T-helper 2 cell (primary cell): ENCODE measurements at places on chromosomes 13 and 19.

DNA sequence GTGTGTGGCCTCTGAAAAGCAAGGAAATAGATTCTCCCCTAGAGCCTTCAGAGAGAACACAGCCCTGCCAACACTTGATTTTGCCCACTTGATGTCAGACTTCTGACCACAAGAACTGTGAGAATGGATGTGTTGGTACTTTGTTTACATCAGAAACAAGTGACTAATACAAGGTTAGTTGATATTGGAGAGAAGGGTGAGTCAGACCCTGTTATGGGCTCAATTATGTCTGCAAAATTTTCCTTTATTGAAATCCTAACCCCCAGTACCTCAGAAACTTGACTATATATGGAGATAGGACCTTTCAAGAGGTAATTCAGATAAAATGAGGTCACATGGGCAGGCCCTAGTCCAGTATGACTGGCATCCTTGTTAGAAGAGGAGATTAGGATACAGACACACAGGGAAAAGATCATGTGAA is 226.7 kb downstream of the RFC3 start:
- no peak for DNase-seq

DNA sequence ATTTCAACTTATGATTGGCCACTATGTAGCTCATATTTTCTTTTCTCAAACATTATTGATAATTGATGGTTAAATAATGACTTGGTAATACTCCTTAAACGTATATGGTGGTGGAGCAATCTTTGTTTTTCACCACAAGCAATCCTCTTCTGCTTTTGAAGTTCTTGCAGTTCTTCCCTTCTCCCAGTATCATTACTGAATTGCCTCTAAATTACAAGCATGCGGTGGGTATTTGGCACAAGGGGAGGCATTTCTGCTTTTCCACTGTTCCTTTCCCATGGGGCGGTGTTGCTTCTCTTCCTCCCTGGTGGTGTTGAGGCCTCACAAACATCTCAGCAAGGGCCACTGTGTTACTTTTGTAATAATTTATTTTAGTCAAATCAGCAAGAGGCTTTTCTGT is 234.4 kb upstream of the RXFP2 start:
- DNase-seq: no peak

DNA sequence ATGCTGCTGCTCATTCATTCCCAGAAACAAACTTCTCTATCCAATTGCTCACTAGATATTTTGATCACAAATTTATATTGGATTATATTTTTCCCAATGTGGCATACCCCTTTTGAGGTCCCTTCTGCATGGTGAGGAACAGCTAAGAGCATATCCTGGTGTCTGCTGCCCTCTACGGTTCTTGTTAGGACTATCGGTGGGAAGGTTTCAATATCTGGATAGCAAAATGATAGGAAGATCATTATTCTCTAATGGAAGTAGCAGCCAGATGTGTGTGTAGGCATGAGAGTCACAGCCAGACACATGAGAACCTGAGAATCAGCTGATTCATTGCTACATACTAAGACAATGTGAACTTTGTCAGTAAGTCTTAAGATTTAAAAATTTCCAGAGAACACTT is 1422.4 kb upstream of the MIR17HG start:
- no peak for DNase-seq

- DNase-seq: no peak
Measured at GRCh38 chr13:82698383-82698782, 1183.9 kb downstream of the SLITRK1 start.

DNA sequence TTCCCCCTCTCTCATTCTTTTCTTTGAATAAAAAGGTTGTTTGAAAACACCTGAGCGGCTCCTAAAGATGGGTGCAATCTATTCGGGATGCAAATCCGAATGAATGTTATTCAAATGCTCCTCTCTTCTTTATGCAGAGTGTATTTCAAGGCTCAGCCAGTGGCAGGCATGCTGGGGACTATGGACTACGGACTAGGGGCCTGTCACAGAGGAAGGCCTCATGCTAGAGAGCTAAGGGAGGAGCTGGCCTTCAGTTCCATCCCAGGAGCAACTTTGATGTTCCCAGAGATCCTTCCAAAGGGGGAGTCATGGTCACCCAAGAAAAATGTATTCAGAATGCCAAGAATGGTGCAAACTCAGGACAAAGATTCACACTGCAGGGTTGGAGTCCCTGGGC is 9.3 kb downstream of the ALOX5AP start:
- no peak for DNase-seq

- DNase-seq: no peak
Measured at GRCh38 chr13:98875146-98875729, 102.6 kb downstream of the DOCK9 start.

DNA sequence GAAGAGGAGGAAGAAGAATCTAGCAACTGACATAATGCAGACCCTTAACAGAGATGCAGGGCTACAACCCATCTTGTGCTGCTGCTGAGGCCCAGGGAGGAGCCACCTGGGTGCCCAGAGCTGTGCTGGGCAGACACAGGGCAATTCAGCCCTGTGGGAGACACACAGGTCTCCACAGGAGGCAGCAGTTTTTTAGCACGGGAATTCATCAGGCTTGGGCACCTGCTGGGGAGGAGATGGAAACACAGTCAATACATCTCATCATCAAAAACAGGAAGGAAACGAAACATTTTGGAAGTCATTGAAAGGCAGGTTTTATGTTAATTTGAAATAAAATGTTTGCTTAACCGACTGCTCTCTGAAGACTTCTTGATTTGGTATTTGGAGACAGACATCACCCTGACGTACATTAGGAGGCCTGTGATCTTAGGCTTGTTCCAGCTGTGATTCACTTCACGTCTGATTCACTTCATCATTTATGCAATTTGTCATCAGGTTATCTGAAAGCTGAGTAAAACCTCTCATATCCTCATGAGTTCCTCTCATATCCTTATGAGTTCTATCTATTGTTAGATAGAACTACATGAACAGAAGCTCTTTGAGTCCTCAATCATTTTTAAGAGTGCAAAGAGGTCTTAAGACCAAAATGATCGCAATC is 77.4 kb downstream of the CYSLTR2 start:
- DNase-seq: no peak

DNA sequence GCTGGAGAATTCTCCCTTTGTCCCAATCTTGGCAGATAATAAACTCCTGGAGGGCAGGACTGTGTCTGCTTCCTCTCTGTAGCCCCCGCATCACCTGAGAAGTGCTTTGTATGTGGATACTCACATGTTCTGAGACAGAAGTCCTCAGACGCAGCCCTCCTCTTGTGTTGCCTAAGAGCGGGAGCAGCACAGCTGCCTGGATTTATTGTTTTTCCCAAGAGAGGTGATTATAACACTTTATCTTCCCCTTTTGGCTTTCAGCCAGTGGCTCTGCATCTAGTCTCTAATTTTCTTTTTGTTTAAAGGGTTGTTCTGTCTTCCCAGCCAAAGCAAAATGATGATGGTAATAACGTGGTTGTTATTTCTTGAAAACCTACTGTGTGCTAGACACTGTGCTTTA is 36.1 kb downstream of the OLFM4 start:
- no peak for DNase-seq

DNA sequence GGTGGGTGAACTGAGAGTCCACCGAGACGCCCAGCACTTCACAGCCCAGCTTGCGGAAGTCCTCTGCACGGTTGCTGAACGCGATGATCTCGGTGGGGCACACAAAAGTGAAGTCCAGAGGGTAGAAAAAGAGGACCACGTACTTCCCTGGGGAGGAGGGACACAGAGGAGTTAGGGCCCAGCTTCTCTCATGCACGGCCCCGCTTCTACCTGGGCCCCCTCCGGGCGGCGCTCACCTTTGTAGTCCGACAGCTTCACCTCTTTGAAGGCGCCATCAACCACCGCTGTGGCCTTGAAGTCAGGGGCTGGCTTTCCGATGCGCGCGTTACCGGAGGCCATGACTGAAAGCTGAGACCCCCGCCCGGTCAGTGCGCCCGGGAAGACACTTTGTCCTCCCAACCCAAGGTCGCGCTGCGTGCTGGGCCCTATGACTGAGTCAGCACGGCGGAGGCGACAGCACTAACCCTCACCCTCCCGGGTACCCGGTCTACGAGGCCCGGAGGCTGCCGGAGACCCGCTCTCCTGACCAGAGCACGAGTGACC is 606 bp downstream of the PRDX2 start:
- DNase-seq: no peak

DNA sequence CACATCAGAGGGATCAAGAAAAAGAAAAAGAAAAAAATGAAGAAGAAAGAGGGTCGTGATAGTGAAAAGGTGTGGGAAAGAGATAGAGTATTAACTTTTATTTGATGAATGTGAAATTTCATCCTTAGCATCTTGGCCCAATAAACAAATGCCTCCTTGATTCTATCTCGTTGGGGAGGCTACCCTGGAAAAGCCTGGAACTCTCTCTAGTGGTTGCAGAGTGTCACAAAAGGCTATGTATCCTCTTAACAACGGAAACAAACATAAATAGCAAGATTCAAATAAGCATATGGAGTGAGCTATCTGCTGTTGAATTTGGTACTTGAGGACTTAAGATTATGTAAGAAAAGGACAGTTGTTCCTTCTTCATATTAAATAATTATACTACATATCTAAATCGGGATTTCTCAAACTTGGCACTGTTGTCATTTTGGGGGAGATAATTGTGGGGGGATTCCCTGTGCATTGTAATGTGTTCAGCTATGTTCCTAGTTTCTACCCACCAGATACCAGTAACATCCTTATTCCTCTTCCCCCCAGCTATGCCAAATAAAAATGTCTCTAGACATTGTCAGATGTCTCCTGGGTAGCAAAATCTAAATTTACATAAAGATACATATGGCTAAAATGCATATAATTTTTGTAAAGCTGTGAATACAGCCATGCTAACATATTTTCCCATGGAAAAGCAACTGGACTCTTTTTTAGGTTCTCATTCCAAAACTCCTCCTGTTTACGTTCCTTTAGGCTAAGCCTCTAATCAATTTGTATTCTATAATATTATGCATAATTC is 557.2 kb downstream of the DCT start:
- DNase-seq: no peak

GRCh38 chr19:49017666-49018351 is 918 bp upstream of the LHB start:
- DNase-seq: peak; percentile 59

- no peak for DNase-seq
Measured at GRCh38 chr13:21798181-21798580, 127.3 kb downstream of the FGF9 start.

- DNase-seq: no peak
Measured at GRCh38 chr13:91544723-91545122, 146.3 kb downstream of the GPC5 start.

DNA sequence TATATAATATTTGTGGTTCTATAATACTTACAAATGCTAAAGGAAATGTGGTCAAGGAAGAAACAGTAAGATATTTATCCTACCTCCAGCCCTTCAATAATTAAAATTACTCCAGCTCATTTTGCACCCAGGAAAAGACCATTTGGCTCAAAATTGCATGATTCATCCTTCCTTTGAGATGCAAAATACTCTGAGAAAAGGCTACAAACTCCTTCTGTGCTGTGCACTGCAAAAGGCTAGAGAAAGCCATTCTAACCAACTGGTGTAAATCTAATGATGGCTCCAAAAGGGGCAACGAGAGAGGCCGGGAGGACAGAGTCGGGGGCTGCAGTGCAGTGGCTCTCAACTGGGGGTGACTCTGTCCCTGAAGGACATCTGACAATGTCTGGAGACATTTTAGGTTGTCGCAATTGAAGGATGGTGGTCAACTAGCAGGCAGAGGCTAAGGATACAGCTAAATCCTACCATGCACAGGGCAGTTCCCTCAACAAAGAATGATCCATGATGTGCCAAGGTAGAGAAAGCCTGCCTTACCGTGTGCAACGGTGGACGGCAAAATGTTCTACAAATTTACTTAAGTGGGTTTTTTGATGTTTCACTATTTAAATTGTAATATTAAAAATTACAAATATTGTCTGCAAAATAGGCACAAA is 32.6 kb downstream of the SLC7A1 start:
- DNase-seq: no peak

GRCh38 chr13:38265132-38265497 is 84.5 kb upstream of the UFM1 start:
- DNase-seq: no peak

DNA sequence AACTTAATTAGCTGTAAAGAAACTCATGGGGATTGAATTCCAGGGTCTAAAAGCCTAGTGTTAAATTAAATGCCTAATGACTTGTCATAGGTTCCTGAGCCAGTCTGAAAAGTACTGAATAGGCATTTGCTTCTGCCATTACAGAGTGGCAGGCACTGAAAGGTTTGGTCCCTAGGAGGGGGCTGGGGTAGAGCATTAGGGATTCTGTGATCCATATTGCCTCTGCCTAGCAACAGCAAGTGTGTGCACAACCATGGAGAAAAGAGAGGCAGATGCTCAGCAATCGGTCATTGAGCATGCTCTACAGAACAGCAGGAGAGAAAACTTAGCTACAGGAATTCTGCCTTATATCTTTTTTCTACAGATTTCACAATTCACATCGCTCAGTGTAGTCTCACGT is 133.5 kb downstream of the TRPC4 start:
- DNase-seq: no peak

DNA sequence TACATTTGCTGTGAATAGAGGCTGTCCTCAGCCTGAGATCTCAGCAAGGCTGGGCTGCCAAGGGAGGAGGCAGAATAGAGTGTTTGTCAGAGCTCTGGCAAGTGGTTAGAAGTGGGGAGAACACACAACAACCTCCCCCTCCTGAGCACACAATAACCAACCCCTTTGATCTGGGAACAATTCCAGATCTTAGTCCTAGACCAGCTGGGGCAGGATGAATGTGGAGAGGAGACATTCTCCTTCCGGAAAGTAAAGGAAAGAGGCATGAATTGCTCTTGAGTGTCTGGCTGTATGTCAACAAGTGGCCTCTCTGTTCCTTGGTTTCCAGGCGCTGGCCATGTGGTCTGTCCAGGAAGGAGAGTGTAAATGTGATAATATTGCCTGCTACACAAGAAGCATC is 114.9 kb upstream of the TMTC4 start:
- DNase-seq: no peak

DNA sequence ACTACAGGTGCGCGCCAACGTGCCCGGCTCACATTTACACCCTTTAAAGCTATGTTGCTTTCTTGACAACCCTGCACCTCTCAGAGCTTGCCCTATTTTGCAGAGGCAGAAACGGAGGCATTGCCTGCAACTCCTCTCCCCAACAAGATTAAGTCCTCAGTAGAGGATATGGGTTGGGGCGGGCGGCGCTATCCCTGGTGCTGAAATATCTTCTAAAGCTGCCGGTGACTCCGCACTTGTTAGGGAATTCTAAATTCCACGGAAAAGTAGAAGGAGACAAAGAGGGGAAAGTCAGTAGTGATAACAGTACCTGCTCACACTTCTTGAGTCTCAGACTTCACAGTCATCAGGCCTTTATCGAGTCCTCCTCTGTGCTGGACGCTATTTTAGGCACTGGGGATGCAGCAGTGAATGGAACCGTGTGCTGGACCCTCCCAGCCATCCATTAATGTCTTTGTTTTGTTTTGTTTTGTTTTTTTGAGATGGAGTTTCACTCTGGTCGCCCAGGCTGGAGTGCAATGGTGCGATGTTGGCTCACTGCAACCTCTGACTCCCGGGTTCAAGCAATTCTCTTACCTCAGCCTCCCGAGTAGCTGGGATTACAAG is 18.0 kb downstream of the SLC5A5 start:
- DNase-seq: no peak

- DNase-seq: no peak
Measured at GRCh38 chr19:41564515-41565378, 11.2 kb upstream of the CEACAM21 start.

GRCh38 chr19:18520848-18521691 is 800 bp downstream of the ELL start:
- DNase-seq: no peak

- no peak for DNase-seq
Measured at GRCh38 chr19:45355402-45355801, 14.9 kb downstream of the KLC3 start.

GRCh38 chr13:46614582-46614981 is 61.6 kb downstream of the LRCH1 start:
- DNase-seq: no peak
